Muscle of leg (tissue), 16 donors: ENCODE measurements at places on chromosomes 13 and 19.
A peak's percentile ranks its signal among the peaks of the same experiment; 100 is the strongest.

GRCh38 chr19:1355568-1356507 is 27.9 kb upstream of the NDUFS7 start:
- peak overlapping the region; percentile 91 for H3K4me3 ChIP-seq
- H3K27ac ChIP-seq = peak overlapping the region; percentile 90
- no peaks in the 10 kb centered on the region for H3K27me3 ChIP-seq
- H3K36me3 ChIP-seq = peaks cover 32% of the 10 kb centered on the region
- H3K4me1 ChIP-seq = peaks cover 32% of the 10 kb centered on the region
- DNase-seq = peak; percentile 81

- no peaks in the 10 kb centered on the region for H3K27me3 ChIP-seq
- peak overlapping the region; percentile 83 for H3K4me3 ChIP-seq
- H3K27ac ChIP-seq = peak overlapping the region; percentile 97
- H3K4me1 ChIP-seq = peaks cover 23% of the 10 kb centered on the region
- peaks cover 11% of the 10 kb centered on the region for H3K36me3 ChIP-seq
- peak; percentile 96 for DNase-seq
Observed at GRCh38 chr19:33795370-33796163, 1.1 kb upstream of the KCTD15 start.

- no peak overlapping the region for H3K4me3 ChIP-seq
- no peaks in the 10 kb centered on the region for H3K36me3 ChIP-seq
- DNase-seq = no peak
- peaks cover 47% of the 10 kb centered on the region for H3K4me1 ChIP-seq
- no peak overlapping the region for H3K27ac ChIP-seq
Observed at GRCh38 chr13:28316836-28317235, 178.1 kb downstream of the FLT1 start.

DNA sequence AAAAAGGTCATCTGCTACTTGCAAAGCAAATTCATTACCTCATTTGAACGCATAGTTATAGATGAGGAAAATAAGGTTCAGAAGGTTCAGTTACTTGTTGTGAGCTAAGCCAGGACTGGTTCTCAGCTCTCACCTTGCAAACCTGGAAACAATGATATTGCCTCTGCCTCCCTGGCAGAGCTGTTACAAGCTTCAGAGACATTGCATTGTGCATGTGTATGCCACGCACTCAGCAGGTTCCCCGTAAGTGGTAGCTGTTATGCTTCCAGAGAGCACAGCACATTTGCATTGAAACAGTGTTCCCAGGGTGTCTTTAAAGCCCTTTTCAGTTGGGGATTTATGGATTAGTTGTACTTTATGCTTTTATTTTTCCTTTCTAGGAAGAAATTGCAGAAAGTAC is 80.6 kb downstream of the DGKH start:
- H3K27ac ChIP-seq = no peak overlapping the region
- no peaks in the 10 kb centered on the region for H3K27me3 ChIP-seq
- H3K4me3 ChIP-seq = no peak overlapping the region
- no peaks in the 10 kb centered on the region for H3K4me1 ChIP-seq
- DNase-seq = no peak
- H3K36me3 ChIP-seq = peaks cover 3% of the 10 kb centered on the region

GRCh38 chr13:27309967-27310598 is 39.5 kb downstream of the RASL11A start:
- no peaks in the 10 kb centered on the region for H3K27me3 ChIP-seq
- no peaks in the 10 kb centered on the region for H3K36me3 ChIP-seq
- no peaks in the 10 kb centered on the region for H3K4me1 ChIP-seq
- no peak for DNase-seq
- H3K4me3 ChIP-seq = no peak overlapping the region

- peak within 1 kb of the TSS; percentile 74 for H3K27ac ChIP-seq
- H3K36me3 ChIP-seq = peaks cover 6% of the 10 kb centered on the region
- DNase-seq = peak; percentile 95
- no peaks in the 10 kb centered on the region for H3K27me3 ChIP-seq
Observed at GRCh38 chr19:8005534-8006256, at the start of gene ELAVL1. Gene ELAVL1, minus strand, starts transcription at chr19:8005641. Its CDS starts 13,826 bp downstream, at chr19:7991815.

GRCh38 chr19:56969156-56969555 is 128.6 kb upstream of the PEG3 start:
- H3K27ac ChIP-seq = peak overlapping the region; percentile 76
- peaks cover 41% of the 10 kb centered on the region for H3K4me1 ChIP-seq
- DNase-seq = peak; percentile 90
- no peak overlapping the region for H3K4me3 ChIP-seq
